ENCODE measurements at places on chromosomes 2 and 18.
A peak's percentile ranks its signal among the peaks of the same experiment; 100 is the strongest.

GRCh38 chr2:22904126-22904684, 480.8 kb upstream of the KLHL29 start:
- DNase-seq, result no peak

DNA sequence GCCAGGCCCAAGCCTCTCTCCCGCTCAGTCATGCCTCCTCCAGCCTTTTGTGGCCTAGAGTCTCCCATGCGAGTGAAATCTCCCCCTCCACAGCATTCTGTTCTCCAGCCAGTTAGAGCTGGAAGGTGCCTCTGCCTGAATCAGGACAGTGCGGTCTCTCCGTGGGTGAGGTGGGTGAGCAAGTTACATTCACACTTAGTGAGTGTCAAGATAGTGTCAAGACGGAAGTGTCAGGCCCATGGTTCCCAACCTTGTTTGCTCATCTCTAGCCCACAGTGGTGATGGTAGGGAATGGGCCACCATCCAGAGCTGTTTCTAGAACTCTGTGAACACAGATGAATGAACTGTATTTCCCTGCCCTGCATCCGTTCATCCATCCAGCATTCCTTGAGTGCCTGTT, 59.5 kb downstream of the LPIN1 start:
- DNase-seq, result no peak

GRCh38 chr2:19843992-19844515, 57.7 kb downstream of the TTC32 start:
- DNase-seq, result no peak

DNA sequence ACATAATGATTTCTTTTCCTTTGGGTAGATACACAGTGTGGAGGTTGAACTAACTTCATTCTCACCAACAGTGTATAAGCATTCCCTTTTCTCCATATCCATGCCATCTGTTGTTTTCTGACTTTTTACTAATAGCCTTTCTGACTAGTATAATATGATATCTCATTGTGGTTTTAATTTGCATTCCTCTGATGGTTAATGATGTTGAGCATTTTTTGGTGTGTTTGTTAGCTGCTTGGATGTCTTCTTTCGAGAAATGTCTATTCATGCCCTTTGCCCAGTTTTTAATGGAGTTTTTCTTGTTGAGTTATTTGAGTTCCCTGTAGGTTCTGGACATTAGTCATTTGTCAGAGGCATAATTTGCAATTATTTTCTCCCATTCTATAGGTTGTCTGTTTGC, 59.8 kb downstream of the MARCHF4 start:
- DNase-seq, result peak; percentile 56

GRCh38 chr2:232789082-232789481, 12.7 kb upstream of the KCNJ13 start:
- DNase-seq, result no peak

- peak; percentile 70 for DNase-seq
These were observed 79.8 kb downstream of the CCDC150 start for GRCh38 chr2:196719110-196719872.

- DNase-seq, result no peak
These were observed 80.8 kb downstream of the KIF5C start for GRCh38 chr2:148955798-148956197.

DNA sequence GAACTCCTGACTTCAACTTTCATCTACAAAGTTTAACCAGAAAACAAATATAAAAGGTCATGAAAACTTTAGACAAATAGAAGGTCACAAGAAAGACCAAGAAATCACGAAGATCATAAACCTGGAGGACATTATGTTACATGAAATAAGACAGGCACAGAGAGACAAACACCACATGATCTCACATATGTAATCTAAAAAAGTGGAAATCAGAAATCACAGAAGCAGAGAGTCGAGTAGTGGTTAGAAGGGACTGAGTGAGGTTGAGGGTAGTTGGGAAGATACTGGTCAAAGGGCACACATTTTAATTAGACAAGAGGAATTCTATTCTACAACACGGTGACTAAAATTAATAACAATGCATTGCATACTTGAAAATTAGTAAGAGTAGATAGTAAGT, 1.4 kb downstream of the GCFC2 start:
- no peak for DNase-seq

GRCh38 chr2:10303694-10304378, 1.1 kb downstream of the HPCAL1 start:
- no peak for DNase-seq

DNA sequence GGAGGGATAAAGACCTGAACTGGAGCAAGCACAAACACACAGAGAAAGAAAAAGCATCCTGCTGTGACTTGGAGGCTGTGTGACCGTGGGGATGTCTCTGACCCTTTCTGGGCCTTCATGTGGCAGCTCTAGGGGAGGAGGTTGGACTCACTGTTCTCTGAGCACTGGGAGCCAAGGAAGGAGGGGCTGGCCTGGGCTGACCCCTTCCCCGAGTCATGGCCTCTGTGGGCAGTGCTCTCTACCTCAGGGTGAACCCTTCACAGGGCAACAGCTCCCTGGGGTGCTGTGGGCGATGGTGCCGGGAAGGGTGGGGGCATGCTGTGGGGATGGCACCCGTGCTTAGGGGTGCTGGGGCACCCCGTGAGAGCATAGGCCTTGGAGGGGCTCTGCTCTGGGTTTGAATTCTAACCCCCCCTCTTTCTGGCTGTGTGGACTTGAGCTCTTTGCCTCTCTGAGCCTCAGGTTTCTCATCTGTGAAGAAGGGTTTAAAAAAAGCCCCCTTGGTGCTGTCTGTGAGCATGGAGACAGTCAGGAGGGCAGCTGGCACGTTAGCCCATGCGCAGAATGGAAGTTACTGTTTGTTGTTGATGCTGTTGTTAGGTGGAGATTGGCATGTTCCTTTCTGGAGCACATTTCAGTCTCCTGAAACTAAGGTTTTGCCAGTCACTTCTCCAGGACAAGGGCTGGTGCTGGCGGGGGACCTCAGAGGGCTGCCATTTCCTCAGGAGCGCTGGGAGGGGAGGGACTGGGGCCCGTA, 700 bp downstream of the TOGARAM2 start:
- DNase-seq, result no peak

- DNase-seq, result no peak
These were observed 894 bp downstream of the SMAD7 start for GRCh38 chr18:48949606-48950535.

DNA sequence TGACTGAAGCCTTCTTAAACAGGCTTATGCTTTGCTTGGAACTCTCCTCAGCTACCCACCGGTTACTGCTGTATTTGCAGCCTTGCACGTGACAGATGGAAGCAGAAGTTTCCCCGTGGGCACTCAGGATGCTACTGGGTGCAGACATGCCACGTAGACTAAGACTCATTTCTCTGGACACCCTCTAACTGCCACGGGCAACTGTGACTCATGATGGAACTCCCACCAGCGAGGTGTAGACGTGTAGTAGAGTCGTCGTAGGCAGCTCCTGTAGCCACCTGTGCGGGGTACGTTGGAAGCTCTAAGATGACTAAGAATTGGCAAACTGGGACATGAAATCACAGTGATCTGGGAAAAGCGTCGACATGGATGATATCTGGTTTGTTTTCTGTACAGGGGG, 27.5 kb downstream of the TSHZ1 start:
- no peak for DNase-seq

GRCh38 chr2:135818937-135819610, 17.9 kb downstream of the LCT start:
- peak; percentile 42 for DNase-seq

GRCh38 chr2:233414273-233414654, 60.0 kb downstream of the DGKD start:
- DNase-seq, result peak; percentile 64

DNA sequence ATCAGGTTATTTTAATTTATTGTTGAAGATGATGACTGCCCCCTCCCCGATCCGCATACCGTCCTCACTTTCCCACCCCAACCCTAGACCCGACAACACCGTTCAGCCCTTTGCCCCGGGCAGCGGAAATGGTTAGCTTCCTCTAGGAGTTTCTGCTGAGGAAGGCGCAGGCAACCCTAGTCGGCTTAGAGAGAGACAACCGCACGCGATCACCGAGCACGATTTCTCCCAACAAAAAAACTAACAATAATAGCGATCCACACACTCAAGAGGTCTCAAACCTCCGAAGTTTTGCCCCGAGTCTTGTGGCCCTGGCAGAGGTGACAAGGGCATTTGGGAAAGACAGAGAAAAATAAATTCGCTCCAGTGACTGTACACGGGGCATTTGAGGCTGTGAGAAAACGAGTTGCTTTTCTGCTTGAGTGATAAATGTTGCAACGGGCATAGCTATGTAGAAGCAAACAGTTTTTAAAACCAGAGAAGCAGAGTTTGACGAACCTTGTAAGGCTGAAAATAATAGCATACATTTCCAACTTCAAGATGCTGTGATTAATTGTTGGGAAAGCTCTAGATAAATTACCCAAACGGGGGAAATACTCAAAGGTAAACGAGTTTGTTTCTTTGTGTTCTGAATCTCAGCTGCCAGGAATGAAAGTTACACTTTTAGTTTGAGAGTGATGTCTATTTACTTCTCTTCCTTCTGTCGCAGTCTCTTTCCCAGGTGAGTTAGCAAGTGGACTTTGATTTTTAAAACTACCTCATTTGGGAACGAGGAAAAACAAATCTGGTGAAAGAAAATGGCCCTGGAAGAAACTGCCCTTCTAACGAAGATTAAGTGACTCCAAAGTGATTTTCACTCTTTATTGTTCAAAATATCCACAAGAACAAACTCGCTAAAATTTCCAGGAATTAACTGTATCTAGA, 11.0 kb upstream of the SIX3 start:
- DNase-seq, result no peak

DNA sequence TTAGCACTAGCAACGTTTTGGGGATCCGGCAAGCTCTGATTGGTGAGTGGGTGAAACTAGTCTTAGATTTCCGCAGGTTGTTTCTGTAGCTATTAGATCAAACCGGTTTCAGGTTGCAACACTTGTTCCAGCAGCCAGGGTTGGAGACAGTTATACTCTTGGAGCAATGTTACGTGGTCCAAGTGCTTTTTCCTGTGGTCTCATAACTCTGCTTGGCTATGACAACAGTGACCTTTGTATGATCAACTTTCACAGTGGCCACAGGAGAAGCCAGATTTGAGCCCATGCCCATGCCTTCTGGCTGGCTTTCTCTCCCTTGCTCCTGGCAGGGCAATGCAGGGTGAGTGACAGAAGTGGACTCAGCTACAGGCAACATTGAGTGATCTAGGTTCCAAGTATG, 84.5 kb upstream of the TAF1B start:
- no peak for DNase-seq

- no peak for DNase-seq
These were observed 762 bp upstream of the SPOPL start for GRCh38 chr2:138500592-138501424.

GRCh38 chr2:105904938-105905337, 160.2 kb downstream of the NCK2 start:
- DNase-seq, result no peak

DNA sequence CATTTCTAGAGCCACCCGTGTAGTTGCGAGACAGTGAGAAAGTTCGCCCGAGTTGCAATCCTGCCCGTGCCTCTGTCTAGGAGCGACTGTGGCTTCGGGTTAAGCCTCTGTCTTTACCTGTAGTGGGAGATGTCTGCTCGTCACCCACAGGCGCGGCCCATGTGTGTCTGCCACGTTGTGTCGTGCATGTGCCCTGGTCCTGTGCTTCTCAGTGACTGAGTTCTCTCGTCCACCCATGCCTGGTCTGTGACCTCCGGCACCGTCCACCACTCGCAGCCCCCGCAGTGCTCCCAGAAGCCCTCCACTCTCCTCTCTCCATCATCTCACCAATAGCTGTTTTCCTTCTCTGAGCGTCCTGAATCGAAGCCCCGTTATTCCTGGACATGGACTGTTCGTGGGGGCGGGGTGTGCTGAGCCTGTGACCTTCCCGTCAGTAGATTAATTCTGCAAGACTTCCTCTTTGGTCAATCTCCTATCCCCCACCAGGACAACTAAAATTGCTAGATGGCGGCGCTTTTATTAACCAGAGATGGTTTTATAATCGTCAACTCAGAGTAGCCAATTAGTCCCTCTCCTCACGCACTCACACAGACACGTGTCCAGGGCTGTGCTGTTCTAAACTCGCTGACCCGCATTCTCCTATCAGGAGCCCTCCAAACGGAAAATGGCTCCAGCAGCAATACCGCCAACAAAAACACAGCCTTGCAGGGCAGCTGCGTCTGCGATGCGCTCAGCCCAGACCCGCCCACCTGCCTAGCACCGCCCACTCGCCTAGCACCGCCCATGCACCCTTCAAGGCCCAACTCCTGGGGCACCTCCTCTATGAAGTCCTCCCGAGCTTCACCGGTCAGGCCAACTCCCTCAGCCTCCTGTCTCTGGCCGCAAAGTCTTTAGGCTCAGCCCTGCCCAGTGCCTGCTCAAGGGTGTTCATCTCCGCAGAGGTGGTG, 119.4 kb downstream of the TWIST2 start:
- no peak for DNase-seq

GRCh38 chr2:173968551-173968950, 3.4 kb upstream of the SP3 start:
- DNase-seq, result no peak

- DNase-seq, result peak; percentile 52
These were observed 18.2 kb downstream of the PTPRM start for GRCh38 chr18:7585276-7585670.
